ENCODE measurements at places on chromosomes 6 and 20. TPM values are rescaled to one million over a fixed set of nuclear protein-coding genes. Genes with fewer than 3 reads are reported as not detected.

DNA sequence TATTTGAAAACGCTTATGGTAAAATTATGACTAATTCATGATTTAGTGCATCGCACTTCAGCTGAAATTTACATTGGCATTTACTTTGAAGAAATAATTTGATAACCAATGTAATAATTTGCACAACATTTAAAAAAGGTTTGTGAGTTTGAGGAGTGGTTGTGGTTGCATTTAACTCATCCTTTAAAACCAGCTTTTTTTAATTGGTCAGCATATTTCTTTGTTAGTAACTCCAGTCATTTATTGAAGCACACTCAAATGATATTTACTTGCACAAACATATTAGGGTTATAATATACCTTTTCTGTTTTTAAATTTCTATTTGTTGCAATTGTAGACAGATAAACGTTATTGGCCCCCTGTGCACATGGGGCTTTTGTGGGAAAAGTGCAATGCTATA lies 78.1 kb upstream of the AHI1 start:
- H3K4me3 ChIP-seq: no peak overlapping the region
- H3K36me3 ChIP-seq: no peaks in the 10 kb centered on the region
- H3K27me3 ChIP-seq: no peaks in the 10 kb centered on the region
- H3K27ac ChIP-seq: no peak overlapping the region
- H3K4me1 ChIP-seq: no peaks in the 10 kb centered on the region
- no peak for DNase-seq

- no peak for DNase-seq
- H3K27me3 ChIP-seq: no peaks in the 10 kb centered on the region
- H3K4me1 ChIP-seq: no peaks in the 10 kb centered on the region
- no peaks in the 10 kb centered on the region for H3K36me3 ChIP-seq
- H3K4me3 ChIP-seq: no peak overlapping the region
These were observed 80.6 kb upstream of the MBOAT1 start for GRCh38 chr6:20292905-20293304.

CST4 gene
- total RNA-seq: not detected

DNA sequence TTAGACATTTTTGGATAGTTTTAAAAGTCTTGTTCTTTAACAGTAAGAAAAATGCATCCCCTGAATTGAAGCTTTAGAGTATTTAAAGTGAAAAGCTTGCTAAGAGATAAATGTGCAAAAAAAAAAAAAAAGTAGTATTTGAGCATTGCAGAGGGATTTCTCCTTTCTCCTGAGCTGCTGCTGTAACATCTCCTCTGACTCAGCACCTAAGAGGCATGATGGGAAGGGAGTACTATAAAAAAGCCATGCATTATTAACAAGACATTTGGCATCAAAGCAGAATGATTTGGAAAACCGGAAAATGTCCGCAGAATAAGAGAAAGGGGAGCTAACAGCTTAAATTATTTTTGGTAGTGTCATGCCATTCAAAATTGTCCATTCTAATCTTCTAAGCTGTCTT lies 27.9 kb downstream of the B4GALT5 start:
- no peak for DNase-seq
- no peaks in the 10 kb centered on the region for H3K36me3 ChIP-seq
- no peak overlapping the region for H3K4me3 ChIP-seq
- H3K27me3 ChIP-seq: no peaks in the 10 kb centered on the region
- H3K4me1 ChIP-seq: peaks cover 28% of the 10 kb centered on the region

- no peaks in the 10 kb centered on the region for H3K4me1 ChIP-seq
- no peak overlapping the region for H3K4me3 ChIP-seq
- no peak overlapping the region for H3K27ac ChIP-seq
- DNase-seq: no peak
- H3K27me3 ChIP-seq: no peaks in the 10 kb centered on the region
These were observed 641.6 kb downstream of the HACE1 start for GRCh38 chr6:104218116-104218515.
